ENCODE measurements at places on chromosomes 5 and 9.

DNA sequence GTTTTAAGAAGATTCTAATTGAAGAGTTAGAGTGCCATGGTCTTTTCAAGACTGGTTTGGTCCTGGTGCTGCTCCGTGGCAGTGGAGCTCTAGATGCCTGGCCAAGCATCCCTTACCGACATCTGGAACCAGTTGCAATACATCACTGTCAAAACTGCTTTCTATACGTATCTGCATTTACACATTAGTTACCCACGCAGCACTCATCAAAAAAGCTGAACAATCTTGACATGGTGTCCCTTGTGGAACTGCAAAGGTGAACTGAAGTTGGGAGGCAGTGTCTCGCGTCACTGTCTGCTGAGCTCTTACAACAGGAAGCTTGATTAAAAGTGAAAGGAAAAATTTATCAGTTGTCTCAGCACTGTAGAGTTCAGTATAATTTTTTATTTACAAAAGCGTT is 82.6 kb downstream of the PBX3 start:
- DNase-seq, result no peak

DNA sequence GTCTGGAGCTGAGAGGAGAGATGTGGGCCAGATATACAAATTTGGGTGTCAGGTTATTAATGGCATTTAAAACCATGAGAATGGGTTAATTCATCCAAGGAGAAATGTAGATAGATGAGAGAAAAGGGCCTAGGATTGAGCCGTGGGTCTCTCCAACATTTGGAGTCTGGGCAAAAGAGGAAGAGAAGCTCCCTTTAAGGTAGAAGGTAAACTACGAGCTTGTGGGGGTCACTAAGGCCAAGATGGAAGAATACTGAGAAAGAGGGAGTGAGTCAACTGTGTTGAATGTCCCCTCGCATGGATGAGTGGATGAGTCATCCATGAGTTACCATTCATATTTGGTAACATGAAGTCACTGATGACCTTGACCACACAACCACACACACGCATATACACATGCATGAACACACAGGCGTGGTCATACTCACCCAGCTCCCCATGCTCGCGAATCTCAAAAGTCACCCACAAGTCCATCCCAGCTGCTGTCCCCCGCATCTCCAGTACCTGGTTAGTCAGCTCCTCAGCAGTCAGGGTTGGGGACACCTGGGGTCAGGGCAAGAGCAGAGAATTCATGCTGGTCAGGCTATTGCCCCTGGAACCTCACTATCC is 6.8 kb upstream of the FCHSD1 start:
- DNase-seq, result no peak

GRCh38 chr5:179406031-179406961 is 61.0 kb upstream of the ADAMTS2 start:
- DNase-seq, result no peak

DNA sequence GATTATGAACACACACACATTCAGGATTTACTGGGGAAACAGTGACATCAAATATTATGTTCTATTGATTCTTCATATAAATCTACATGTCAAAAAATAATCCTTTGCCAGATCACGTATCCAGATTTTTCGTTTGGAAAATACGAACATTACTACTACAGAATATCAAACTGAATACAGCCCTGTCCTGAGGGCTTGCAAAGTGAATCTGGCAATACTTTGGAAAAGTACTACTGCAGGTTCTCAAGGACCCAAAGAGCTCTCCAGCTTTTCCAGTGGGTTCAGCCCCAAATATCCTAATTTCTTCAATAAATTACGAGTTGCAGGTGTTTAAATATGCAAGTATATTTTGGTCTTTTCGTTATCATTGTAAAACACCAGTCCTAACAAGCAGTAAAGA is 411 bp upstream of the NDUFS4 start:
- no peak for DNase-seq

- DNase-seq, result peak; percentile 83
Measured at GRCh38 chr9:83978992-83979811, 813 bp downstream of the HNRNPK start.

DNA sequence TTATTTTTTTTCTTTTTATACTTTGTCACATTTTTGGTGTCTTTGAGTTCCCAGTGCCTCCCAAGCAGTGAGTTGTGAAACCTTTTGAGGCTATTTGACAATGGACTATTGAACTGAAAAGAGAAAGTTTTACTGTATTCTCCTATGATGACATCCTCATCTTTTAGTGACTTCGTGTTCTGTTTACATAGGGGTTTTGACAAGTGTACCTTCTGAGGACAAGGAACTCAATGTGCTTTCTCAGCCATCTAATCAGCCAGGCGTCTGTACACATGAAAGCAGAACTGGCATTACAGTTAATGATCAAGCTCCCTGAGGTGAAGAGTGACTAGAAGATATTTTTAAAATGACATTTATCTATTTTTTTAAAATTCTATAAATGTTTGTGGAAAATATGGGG is 175.5 kb downstream of the ANXA1 start:
- no peak for DNase-seq

DNA sequence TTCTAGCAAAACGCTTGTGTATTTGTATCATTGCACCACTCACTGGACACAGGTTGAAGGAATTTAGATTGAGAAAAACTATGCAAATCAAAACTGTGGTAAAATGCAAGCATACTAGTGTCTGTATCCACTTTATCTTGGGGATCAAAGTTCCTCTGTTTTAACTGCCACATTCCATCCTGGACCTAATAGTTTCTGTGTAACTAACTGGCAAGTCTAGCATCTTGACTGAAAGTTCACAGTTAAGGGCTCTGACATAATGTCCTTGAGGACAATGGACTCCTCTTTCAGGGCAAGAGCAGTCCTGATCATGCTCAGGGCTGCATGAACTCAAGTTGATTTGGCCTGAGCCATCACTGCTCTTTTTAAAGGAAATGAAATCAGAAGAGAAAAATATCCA is 30.7 kb downstream of the NFIB start:
- no peak for DNase-seq

- no peak for DNase-seq
Measured at GRCh38 chr9:37956423-37956820, 52.5 kb upstream of the SLC25A51 start.

DNA sequence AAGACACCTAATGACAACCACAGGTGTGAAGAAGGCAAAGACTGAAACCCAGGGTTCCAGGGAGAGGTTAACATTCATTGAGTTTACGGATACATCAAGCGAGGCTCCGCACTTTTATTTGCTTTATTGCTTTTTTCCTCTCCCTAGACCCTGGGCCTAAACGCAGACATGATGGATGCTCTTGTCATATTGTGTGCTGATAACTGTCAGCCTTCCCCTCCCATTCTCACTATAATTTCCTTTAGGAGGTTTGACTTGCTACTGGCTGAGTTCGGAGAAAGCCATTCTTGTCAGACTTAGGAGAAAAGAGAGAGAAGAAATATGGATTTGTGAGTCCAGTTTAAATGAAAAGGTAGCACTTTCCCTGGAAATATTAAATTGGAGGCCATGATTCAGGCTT is 471.6 kb downstream of the DNAH5 start:
- no peak for DNase-seq

GRCh38 chr5:56028708-56029107 is 33.9 kb upstream of the IL6ST start:
- no peak for DNase-seq

DNA sequence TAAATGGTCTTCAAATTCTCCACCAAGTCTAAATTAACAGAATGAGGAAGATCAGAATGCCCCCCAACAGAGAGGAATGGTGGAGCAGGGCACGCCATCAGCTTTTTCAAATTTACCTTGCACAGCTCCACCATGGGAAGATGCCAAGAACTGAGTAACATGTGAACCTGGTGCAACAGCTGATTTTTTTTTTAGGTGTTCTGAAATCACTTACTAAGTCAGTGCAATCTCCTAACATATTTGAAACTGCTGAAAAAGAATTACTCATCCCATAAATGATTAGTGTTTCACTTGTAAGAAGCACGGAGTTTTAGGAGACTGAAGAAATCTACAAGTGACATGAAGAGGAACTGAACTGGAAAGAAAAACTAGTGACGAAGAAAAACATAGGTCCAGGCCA is 5.1 kb downstream of the TMEM245 start:
- no peak for DNase-seq

GRCh38 chr9:105064248-105065097 is 136.5 kb upstream of the ABCA1 start:
- DNase-seq, result no peak

DNA sequence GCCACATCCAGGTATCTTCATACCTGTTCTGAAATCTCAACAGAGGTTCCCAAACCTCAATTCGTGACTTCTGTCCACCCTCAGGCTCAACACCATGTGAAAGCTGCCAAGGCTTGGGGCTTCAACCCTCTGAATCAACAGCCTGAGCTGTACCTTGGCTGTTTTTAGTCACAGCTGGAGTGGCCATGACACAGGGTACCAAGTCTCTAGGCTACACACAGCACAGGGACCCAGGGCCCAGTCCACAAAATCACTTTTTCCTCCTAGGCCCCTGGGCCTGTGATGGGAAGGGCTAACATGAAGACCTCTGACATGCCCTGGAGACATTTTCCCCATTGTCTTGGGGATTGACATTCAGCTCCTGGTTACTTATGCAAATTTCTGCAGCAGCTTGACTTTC is 464.9 kb downstream of the ELAVL2 start:
- DNase-seq, result no peak

DNA sequence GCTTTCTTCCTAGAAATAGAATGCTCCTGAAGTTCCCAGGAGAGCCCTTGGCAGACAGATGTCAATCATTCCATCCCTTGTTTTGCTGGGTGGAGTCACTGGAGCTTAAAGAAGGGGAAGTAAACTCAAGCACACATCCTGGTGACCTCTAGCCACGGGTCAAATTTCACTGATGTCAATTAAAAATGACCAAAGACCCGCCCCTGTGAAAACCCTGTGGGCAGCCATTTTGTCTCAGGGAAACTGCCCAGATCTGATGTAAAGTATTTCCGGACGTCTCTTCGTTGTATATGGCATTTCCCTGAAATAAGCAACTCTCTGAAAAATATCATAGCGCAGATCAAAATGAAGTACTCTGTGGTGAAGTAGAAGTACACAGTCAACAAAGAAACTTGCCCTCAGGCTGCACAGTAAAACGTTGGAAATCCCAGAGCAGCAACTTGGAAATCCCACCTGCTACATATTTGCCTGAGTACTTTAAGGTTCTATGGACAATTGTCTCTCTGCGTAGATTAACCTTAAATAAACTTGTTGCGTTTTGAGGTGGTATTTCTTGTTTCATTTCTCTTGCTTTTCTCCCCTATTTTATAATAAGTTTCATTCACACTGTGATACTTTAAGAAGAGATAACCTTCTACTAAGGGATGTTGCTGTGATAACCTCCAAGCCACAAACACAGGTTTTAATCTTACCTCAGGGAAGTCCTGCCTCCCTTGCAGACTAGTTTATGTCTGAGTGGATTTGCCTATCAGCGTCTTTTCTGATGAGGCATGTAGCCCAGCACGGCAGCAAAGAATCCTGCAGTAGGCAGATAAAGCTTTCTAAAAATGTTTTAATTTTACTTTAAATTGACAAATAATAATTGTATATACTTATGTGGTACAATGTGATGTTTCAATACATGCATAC is 60.9 kb upstream of the PIP5K1B start:
- no peak for DNase-seq

DNA sequence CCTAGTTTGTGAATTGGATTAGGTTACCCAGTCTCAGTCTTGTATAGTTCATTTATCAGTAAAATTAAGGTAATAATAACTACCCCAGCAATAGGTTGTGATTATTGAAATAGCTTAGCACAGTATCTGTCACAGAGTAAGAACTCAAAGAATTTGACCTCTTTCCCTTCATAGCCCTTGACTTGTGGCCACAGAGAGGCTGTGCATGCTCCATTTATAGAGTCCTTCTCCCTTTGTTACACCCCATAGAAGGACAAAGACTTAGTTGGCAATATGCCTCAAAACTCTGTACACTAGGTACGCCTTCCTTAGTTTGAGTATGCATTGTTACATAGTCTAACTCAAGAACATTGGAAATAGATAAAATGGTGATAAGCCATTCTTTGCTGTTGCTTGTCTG is 257.2 kb downstream of the KCTD16 start:
- DNase-seq, result no peak

GRCh38 chr5:72597456-72597948 is 90.3 kb upstream of the ZNF366 start:
- DNase-seq, result no peak

GRCh38 chr5:149456597-149457392 is 77.7 kb upstream of the IL17B start:
- no peak for DNase-seq

DNA sequence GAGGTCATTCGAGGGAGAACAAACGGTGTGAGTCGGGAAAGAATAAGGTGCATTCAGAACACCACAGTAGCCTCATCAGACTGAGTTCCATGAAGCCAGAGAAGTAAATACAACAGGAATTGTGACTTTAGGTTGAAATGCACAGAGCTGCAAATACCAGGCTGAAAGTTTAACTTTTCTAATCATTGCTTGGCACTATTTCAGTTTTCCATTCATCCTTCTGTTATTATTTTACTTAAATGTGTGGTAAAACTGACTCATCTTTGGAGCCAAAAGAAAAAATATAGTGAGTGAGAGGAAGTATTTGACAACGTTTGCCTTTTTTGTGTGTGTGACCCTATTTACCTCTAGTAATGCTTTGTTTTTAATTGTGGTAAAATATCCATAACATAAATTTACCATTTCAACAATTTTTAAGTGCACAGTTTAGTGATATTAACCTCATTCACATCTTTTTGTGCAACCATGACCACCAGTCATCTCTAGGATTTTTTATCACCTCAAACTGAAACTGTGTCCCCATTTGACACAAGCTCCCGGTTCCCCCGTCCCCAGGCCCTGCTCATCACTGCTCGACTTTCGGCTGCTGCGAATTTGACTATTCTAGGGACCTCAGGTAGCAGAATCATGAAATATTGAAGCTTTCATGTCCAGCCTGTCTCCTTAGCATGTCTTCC is 166.8 kb downstream of the HSD17B3 start:
- no peak for DNase-seq

GRCh38 chr9:14062586-14063221 is 251.2 kb downstream of the NFIB start:
- DNase-seq, result no peak

DNA sequence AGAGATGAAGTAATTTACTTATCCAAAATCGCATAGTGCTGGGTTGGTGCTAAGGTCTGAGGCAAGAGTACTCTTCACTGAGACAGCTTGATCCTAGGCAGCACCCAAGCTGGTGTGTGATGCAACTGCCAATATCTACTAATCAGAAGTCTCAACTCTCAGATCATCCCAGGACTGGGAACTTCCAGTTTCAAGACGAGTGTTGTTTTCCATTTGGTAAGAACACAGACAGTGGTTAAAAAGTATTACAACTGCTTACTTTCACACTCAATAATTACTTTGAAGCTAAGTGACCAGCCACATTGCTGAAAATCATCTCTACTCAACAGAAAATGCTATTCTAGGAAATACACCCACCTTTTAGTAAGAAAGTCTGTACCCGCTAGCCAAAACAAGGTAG is 45.3 kb downstream of the FBXW11 start:
- DNase-seq, result no peak

GRCh38 chr9:21455320-21455719 is 15.1 kb downstream of the IFNA1 start:
- no peak for DNase-seq

DNA sequence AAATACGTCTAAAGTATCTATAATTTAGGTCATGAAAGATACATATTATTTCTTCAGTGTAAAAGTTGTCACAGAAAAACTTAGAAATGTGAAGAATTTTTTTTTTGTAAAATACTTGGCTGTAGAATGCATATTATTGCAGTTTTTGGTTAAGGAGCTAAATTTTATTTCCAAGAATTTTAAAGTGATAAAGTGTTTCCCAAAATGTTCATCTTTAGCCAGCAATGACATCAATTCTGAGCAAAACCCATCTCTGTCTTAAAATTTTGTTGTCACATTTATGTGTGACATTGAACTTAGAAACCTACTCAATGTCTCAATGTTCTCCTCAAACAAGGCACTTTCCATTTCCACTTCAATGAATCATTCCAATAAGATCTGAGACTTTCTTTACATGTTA is 47.8 kb upstream of the RPS23 start:
- no peak for DNase-seq
